ENCODE measurements at places on chromosomes 12 and 14.

GRCh38 chr14:96125536-96125935 lies 79.1 kb upstream of the BDKRB2 start:
- no peak for DNase-seq

DNA sequence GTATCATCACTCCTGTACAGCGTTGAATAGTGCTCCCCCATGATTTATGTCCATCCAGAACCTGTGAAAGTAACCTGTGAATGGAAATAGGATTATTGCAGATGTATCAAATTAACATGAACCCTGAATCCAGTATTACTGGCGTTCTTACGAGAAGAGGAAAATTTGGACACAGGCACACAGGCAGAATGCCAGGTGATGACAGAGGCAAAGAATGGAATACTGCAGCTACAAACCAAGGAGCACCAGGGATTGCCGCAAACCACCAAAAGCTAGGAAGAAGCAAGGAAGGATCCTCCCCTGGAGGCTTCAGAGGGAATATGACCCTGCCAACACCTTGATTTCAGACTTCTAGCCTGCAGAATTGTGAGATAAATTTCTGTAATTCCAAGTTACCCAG lies 113.5 kb upstream of the EGLN3 start:
- DNase-seq = no peak

DNA sequence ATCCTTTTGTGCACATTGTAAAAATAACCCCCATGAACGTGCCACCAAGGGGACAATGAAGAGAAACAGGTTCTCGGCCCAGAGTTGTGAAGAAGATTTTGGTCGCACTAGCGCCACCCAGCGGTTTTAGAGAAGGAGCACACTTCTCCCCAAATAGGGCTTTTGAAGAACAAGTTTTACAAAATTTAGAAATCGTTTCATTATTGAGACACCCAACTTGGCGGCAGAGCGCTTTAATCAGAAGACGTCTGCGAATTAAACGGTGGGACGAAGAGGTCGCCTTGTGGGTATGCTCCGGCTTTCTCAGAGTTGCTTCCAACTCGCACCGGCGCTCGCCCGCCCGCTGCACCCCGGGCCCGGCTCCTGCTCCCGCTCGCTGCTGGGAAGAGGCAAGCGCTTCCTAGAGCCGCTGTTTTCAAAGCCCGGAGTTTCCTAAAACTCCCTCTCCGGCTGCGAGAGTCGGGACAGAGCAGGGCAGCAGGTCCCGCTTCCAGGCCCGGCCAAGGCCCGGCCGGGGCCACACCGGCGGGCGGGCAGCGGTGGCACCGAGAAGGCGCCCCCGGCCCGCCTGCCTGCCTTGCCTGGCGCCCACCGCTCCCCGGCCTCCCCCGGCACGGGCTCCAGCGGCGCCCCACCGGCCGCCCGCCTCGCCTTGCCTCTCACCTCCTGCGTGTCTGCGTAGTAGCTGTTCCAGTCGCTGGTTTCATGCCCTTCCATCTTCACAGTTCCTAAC lies 645 bp downstream of the FOXA1 start:
- DNase-seq = no peak

DNA sequence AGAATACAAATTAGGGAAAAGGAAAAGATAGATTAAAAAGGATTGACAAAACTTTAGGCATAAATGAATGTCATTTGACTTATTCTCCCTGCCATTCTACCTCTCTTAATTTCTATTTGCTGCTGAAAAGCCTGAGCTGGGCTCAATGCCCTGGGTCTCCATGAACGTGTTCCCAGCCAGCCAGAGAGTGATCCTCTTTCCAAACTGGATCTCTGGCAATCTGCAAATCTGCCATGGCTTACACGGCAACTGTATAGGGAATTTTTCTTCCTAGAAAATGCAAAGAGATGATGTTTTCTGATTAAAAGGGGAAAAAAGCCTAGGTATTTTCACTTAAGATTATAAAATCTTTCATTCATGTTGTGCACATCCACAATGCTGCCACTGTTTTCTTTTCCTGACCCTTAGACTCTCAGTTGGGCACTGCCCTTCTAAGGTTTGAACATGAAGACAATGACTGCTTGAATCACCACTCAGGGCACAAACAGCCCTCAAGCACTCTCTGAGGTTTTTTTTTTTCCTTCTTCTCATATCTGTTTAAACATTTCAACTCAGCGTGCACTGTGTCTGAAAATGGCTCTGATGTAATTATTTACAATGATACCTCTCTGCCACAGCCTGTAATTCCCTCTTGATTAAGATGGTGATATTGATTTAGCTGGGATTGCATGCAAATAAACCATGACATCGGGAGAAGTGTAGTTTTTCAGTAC lies 60.3 kb downstream of the DACT1 start:
- DNase-seq = no peak

DNA sequence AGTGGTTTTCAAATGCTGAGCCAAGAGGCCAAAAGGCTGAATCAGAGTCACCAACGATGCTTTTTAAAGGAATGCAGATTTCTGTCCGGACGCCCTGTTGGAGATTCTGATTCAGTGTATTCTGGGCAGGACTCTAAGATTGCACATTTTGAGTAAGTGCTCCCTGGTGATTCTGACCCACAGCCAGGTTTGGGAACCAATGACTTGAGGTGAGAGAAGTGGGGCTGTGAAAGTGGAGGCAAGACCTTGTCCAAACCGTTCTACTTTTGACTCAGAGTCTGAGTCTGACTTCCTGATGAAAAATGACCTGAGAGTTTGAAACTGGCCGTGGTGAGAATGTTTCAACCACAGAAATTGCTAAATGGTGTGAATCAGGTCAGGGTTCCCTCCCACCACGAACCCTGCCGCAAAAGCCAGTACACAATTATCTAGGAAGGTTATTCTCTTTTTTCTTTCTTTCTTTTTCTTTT lies 90.2 kb downstream of the NTN4 start:
- DNase-seq = no peak

DNA sequence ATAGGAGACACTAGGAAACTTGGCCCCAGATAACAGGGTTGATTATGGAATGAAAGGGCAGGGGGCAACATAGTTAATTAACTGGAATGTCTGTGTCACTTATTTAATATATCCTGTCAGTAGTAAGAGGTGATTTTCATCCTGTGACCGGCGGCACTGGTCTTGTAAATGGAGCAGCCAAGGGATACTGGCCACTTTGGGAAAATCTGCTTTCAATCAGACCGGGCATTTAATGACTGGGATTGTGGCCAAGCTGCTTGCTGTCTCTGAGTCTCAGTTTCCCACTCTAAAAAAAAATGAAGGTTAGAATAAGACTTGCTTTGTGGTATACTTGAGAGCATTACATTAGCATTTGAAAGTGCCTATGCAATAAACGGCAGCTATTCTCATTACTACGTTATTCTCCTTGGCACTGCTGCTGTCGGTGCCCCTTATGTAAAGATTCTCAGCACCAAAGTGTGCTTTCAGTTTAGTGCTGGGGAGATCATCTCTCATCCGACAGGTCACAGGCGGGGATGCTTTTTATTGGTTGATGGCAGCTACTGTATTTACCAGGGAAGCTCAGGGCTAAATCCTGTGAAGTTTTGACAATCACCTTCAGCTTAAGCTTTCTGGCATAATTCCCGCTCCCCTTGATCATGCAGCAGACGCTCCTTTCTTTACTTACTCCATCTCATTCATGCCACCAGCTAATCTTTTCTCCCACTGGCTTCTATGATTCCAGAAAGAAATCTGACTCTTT lies 162.1 kb downstream of the ESRRB start:
- DNase-seq = no peak

- DNase-seq = no peak
These were observed 9.9 kb downstream of the UBC start for GRCh38 chr12:124904306-124905098.

- no peak for DNase-seq
These were observed 11.5 kb downstream of the NFYB start for GRCh38 chr12:104126548-104126947.

DNA sequence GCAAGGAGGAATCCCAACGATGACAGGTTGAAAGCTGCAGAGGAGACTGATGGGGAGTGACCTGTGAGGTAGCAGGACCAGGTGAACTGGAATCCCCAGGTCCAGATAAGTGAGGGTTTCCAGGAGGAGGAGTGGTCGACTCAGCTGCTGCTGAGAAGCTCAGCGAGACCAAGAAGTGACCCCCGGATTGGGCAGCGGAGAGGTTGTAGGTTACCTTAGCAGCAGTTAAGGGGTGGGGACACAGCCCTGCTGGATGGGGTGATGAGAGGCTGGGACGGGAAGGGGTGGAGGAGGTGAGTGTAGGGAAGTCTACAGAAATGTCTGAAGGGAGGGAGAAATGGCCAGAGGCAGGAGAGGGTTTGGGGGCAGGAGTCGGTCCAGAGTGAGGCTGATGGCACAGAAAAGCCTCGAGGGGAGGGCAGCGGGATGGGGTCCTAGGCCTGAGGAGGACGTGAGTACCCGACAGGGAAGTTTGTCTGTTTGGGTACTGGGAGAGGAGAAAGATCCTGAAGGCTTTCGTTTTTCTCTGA lies 2.6 kb upstream of the RCOR1 start:
- no peak for DNase-seq

GRCh38 chr14:63662776-63663175 lies 21.1 kb upstream of the WDR89 start:
- DNase-seq = no peak

DNA sequence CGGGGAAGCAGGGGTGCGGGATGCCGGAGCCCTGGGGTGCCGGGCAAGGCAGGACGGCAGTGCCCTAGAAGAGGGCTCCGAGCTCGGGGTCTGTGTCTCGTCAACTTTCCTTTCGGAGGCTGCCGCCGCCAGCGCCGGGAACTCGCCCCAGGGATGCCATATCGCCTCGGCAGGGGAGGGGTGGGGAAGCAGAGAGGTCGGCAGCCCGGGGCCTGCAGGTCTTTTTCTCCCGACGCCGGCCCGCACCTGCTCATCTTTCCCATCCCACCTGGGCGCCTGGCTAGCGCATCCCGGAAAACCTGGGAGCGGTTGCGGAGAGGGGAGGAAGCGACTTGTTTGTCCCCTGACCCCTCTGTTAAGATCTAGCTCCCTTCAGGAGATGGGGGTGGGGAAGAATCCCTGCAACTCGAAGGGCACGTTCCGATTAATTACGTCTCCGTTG lies 547 bp downstream of the CNTN1 start:
- no peak for DNase-seq

GRCh38 chr14:54566410-54567223 lies at the start of gene SAMD4A:
TSS of gene SAMD4A (plus strand) at chr14:54567128. CDS start at chr14:54567917, 789 bp downstream.
- DNase-seq = peak; percentile 55

DNA sequence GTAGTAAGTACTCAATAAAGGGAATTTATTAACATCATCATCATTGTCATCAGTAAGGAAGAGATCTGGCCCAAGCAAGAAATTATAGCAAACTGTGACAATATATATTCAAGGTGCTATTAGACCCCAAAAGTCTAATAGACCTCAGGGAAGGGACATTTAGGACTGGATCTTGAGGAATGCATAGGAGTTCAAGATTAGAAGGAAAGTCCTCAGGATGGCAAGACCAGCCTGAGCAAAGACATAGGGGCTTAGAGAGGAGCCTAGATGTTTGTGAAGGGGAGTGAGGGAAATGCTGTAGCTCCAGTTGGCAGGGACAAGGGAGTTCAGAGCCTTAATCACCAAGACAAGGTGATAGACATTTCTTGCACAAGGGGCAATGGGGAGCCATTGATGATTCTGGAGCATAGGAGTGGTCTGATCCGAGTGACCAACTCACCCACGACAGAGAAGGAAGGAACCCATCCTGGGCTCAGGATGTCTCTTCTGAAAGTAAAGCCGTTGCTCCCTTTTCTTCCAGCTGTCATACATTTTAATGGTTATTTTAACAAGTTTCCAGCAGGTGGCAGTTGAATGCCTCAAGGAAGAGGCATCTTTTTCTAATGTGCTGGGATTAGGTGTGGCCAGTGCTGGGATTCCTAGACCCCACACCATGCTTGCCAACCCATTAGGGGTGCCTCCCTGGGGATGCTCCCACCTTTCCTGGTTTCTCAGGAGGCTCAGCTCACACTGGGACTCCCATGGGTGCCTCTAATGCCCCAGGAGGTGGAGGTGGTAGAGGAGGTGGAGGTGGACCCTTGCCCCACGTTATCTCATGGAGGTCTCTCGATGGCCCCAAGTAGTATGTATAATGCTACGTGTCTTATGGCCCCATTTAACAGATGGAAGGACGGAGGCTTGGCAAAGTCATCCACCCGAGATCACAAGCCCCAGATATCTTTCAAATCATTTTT lies 37.8 kb downstream of the PHETA1 start:
- DNase-seq = no peak

DNA sequence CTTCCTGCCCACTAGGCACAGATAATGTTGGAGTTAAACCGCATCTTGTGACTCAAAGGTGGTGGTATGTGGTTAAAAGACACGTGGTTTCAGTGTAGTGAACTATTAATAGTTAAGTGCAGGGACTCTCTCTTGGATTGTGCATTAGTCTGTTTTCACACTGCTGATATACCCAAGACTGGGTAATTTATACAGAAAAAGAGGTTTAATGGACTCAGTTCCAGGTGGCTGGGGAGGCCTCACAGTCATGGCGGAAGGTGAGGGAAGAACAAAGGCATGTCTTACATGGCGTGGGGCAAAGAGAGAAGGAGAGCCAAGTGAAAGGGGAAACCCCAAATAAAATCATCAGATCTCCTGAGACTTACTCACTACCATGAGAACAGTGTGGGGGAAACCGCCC lies 362.3 kb downstream of the GLT1D1 start:
- DNase-seq = no peak

DNA sequence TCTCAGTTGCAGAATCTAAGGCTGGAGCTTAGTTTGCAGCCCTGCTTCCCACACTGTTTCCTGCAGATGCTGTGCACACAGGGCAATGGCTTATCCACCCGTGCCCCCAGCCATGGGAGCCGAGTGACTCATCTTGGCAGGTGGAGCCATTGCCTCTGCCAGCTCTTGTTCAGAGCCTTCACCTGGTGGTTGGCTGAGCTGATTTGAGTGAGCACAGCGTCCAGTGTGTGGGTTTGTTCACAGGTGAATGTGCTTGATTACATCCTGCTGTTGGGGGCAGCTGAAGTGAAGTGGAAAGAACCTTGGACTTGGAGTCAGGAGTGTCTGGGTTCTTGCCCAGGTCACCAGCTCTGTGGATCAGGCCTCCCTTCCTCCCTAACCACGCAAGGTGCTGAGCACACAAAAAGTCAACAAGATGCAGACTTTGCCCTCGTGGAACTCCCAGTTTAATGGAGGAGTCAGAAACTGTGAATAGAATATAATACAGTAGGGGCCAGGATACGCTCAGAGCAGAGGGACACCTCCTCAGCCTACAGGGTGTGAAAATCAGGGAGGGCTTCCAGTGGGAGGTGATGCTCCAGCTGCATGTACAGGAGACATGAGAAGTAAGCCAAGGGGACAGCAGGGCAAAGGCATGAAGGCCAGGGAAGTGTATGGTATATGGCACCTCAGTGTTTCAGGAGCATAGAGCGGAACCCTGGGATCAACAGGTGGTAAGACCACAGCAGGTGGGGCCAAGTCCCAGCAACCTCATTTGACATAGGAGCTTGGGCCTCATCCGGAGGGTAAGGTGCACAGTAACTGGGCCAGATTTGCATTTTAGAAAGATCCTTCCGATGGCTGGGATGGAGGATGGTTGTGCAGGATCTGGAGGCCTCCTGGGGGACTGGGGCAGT lies 22.8 kb downstream of the JDP2 start:
- DNase-seq = no peak

DNA sequence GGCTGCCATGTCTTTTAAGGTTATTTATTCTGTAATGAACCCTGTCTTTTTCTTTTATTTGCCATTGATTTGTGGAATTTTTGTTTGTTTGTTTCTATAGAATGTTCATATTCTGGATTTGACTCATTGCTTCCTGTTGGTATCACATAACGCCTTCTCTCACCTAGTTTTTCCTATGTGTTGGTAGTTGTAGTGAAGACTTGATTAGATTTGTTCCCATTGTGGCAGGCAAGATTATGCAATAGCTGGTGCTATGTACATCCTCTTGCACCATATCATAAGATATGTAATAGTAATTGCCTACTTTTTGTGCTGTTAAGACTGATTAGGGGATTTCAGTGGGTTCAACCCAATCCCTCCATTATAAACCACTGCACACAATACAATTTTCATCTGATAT lies 3.9 kb upstream of the KRT6B start:
- DNase-seq = no peak
